ENCODE measurements at places on chromosomes 7 and 10.

- DNase-seq: no peak
Observed at GRCh38 chr7:110010359-110010758, 1080.6 kb upstream of the LRRN3 start.

DNA sequence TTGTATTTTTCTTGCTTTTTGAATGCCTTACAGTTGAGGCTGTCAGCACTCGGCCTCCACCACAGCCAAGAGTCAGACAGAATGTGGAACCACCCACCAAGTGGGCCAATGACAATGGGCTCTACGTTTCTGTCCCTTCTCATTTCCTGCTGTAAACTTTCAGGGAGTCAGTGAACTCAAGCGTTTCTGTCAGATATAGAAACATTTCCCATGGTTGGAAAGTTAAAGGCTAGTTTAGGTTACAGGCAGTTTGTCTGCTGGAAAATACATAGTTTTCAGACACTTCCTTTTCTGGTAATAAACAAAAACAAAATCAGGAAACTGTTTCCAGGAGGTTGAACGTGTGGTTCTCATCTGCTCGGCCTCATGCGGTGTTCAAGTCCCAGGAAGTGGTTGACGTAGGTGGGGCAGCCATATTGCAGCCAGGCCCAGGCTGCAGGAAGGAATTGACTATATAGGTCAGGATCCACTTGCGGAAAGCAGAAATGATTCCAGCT lies 245.1 kb downstream of the CAMK1D start:
- DNase-seq: no peak

DNA sequence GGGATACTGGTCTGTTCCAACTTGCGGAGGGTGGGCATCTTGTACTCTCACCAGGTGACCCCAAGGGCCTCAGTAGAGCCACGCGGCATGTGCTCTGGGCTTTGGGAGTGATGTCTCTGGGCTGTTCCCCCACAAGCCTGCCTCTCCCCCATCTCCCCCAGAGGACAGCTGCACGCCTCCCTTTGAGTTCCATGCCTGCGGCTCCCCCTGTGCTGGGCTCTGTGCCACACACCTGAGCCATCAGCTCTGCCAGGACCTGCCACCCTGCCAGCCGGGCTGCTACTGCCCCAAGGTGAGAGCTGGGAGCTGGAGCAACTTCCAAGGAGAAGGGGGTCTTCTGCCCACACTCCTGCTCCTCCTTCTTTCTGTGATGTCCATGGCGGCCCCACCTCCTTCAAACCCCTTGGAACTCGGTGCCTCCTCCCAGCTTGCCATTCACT lies 15.0 kb upstream of the ZNF862 start:
- DNase-seq: no peak

- no peak for DNase-seq
Observed at GRCh38 chr7:91875851-91876250, 4.7 kb downstream of the MTERF1 start.

GRCh38 chr10:82552267-82552666 lies 677.3 kb downstream of the NRG3 start:
- no peak for DNase-seq

DNA sequence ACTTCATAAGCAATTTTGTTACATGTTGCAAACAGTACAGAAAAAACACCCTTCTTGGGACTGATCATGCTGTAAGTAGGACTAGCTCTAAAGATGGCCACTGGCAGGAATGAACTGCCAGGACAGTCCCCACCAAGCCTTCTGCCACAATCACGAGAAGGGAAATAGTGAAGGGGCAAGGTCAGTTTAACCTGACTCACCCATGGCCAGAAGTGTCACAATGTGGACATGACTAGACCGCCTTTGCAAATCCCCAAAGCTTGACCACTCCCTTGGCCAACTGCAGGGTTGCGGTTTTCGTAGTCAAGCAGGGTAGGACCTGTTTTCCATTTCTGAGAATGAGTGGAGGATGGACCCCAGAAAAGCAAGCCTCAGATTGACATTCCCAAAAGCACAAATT lies 19.4 kb upstream of the FRAT2 start:
- no peak for DNase-seq

GRCh38 chr10:56279270-56279669 lies 81.8 kb downstream of the ZWINT start:
- DNase-seq: no peak

DNA sequence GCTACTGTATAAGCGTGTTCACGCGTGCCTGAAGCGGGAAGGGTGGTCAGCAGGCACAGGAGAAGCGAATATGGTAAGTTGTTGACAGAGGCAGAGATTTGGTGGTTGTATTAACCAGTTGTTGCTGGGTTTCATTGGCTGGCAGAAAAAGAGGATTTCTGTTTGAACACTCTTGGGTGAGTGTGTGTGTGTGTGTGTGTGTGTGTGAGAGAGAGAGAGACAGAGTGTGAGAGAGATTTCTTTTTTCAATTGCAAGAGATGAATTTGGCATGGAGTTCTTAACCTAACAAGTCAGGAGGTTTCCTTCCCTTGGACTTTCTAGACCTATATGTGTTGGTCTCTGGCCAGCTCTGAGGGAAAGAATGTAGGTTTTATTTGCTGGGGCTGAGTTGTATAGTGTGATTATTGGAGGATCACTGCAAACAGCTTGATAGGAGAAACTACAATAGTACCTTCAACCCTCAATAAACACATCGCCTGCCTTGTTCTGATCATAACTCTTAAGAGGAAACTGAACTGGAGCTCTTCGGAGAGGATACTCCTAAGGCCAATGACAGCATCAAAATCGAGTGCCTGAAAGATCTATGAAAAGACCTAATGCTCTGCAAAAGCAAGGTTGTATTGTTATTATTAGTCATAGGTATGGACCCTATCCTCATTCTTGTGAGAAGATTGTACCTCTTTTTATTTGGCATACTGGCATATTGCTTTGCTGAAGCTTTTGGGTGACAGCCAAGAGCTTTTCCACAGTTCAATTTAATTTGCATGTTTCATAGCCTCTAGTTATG lies 1.2 kb downstream of the MCU start:
- DNase-seq: no peak

DNA sequence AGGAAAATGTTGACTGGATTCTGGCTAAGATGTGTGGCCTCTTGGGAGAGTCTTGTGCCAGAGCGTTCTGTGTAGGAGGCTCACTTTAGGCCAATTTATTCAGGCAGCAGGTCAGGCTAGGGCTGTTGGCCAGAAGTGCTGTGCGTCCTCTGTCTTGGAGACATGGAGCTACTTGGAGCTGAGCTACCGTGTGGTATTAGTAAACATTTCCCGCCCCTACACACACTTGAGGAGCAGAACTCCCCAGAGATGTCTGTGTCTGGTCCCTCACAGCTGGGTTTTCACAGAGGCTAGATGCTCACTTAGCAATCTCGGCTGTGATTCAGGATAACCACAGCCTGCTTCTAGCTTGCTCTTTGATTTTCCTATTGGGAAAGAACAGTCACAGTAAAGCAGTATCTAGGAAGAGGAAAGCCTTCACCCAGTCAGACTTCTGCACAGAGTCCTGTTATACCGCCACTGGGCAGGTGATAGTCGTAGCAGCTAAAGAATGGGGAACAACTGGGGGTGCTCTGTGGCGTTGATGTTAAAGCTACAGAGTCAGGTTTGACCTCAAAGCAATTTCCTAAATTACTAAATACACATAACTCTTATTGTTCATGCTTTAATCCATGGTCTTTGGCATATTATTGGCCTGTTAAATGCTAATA lies 86.7 kb downstream of the MDFIC start:
- no peak for DNase-seq

DNA sequence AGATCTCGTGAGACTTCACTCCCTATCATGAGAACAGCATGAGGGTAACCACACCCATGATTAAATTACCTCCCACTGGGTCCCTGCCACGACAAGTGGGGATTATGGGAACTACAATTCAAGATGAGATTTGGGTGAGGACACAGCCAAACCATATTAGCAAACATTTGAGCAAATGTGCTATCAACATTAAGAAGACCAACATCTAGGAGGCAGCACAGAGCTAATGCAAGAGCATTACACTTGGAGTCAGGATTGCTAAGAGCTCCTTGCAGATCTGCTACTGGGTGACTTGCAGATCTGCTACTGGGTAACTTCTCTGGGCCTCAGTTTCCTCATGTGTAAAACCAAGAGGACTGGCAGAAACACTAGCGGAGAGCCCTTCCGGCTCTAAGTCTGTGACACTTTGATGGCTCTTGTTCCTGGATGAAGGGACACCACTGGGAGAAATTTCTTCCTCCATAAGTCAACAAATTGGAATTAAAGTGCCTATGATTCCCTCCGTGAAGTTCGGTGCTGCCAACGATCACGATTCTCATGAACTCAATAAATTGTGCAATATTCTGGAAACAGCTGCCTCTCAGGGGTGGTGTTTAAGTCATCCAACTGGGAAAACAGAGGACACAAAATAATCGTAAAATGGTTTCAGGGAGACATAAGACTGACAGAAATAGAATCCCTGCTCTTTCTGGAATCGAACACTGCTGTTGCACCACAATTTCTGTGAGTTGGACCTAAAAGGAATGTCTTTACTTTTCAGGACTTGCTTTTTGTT lies 115.8 kb upstream of the ITGB1 start:
- DNase-seq: no peak

- DNase-seq: no peak
Observed at GRCh38 chr10:117462424-117462792, 80.1 kb upstream of the EMX2 start.

GRCh38 chr10:81969136-81969535 lies 94.1 kb downstream of the NRG3 start:
- DNase-seq: no peak

- DNase-seq: no peak
Observed at GRCh38 chr7:68488341-68489060, 1109.8 kb upstream of the AUTS2 start.

DNA sequence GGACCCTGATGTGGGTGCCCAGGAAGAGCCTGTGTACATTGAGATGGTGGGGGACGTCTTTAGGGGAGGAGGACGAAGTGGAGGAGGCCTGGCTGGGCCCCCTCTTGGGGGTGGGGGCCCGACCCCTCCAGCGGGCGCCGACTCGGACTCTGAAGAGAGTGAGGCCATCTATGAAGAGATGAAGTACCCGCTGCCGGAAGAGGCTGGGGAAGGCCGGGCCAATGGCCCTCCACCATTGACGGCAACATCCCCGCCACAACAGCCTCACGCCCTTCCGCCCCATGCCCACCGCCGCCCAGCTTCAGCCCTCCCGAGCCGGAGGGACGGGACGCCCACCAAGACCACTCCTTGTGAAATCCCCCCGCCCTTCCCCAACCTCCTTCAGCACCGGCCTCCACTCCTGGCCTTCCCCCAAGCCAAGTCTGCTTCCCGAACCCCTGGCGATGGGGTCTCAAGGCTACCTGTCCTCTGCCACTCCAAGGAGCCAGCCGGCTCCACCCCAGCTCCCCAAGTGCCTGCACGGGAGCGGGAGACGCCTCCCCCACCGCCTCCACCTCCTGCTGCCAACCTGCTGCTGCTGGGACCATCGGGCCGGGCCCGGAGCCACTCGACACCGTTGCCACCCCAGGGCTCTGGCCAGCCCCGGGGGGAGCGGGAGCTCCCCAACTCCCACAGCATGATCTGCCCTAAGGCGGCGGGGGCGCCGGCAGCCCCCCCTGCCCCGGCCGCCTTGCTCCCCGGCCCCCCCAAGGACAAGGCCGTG lies 4.8 kb downstream of the NYAP1 start:
- no peak for DNase-seq

DNA sequence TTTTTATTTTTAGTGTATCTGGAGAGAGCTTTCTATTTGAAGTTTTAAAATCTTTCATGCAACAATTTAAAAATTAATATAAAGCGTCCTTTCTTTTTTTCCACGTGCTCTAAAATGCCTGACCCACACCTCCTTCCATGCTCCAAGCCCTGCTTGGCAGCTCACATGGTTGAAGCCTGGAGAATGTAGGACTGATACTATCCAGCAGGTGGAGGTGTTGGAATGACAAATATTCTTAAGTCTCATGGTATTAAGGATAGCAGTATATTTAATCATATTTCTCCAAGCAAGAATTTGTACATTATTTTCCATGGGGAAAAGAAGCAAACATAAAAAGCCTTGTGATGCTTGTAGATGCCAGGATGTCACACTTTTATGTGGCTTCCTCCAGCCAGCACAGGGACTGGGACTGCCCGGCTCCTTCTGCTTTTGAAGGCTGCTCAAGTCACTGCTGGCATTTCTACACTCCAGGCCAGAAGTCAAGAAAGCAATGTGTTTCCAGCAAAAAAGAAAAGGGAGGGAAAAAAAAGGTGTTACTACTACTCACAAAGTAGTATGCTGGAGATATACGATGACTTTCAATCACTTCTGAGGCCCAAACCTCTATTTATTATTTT lies 49.7 kb downstream of the BZW2 start:
- DNase-seq: no peak

GRCh38 chr10:101655570-101655969 lies 39.4 kb downstream of the FBXW4 start:
- no peak for DNase-seq

GRCh38 chr7:25098096-25099046 lies 26.7 kb downstream of the CYCS start:
- no peak for DNase-seq

GRCh38 chr10:21712975-21713374 lies 178.9 kb downstream of the MLLT10 start:
- no peak for DNase-seq

GRCh38 chr10:34941471-34942357 lies 126.6 kb upstream of the PARD3 start:
- no peak for DNase-seq

DNA sequence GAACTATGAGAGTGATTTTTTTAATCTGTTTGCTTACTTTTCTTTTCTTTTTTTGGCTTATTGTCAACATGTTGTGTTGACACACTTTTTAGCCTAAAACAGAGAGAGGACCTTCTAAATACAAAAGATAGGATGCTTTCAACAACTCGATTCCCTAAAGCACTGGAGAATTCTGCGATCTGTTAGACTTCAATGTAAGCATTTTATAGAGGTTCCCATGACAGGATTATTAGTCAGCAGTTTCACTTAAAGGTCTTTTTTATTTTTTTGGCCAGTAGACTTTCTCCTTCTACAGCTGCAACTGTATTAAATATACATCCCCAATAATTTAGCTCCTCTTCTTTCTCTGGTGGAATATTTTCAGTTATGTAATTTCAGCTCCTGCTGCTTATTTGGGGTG lies 12.7 kb upstream of the NRP1 start:
- DNase-seq: no peak

- no peak for DNase-seq
Observed at GRCh38 chr10:79422178-79422892, 23.1 kb downstream of the ZCCHC24 start.

GRCh38 chr10:98519841-98520240 lies 73.1 kb upstream of the HPS1 start:
- DNase-seq: no peak

DNA sequence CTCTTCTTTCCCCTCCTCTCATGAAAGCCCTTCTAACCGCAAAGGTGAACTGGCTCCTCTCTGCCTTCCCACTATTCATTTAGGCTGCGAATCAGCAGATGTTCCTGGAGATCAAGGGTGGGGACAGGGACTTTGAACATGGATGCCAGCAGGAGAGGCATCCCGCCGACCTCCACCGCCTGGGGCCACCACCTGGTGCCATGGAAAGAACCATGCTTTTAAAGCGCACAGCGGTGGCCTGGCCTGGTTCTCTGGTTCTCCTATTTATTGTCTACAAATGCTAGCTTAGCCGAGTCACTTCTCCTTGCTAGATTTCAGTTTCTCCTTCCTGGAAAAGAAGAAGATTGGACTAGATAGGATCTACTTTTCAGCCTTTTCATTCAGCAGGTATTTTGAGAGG lies 43.2 kb upstream of the KCNMA1 start:
- no peak for DNase-seq

- DNase-seq: no peak
Observed at GRCh38 chr7:25385506-25386136, 157.3 kb upstream of the NPVF start.

GRCh38 chr10:49761789-49762565 lies at the start of gene OGDHL:
Gene OGDHL (minus strand): TSS chr10:49762323. CDS start chr10:49758592, 3,731 bp downstream.
- no peak for DNase-seq

Data from substantia nigra (tissue), 51 donors.